ENCODE measurements at places on chromosomes 13 and 19.

- no peak for DNase-seq
Observed at GRCh38 chr13:28093881-28094280, 6.5 kb downstream of the FLT3 start.

- no peak for DNase-seq
Observed at GRCh38 chr19:2181633-2181997, 17.9 kb downstream of the DOT1L start.

DNA sequence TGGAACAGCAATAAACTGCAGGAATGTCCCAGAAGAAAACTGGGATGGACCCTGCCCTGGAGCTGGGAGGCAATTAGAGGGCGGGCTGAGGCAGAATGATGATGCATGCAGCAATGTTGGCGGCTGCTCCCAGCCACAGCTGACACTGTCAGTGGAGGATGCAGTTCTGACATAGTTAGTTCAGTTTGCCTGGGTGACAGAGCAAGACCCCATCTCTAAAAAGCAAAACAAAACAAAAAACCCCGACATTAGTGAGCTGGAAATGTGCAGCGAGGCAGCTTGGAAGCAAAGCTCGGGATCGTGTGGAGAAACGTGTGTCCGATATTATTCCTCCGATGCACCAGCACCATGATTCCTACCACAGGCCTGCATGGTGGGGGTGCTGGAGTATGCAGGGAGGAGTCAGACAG is 110.1 kb upstream of the UQCRFS1 start:
- DNase-seq, result no peak

DNA sequence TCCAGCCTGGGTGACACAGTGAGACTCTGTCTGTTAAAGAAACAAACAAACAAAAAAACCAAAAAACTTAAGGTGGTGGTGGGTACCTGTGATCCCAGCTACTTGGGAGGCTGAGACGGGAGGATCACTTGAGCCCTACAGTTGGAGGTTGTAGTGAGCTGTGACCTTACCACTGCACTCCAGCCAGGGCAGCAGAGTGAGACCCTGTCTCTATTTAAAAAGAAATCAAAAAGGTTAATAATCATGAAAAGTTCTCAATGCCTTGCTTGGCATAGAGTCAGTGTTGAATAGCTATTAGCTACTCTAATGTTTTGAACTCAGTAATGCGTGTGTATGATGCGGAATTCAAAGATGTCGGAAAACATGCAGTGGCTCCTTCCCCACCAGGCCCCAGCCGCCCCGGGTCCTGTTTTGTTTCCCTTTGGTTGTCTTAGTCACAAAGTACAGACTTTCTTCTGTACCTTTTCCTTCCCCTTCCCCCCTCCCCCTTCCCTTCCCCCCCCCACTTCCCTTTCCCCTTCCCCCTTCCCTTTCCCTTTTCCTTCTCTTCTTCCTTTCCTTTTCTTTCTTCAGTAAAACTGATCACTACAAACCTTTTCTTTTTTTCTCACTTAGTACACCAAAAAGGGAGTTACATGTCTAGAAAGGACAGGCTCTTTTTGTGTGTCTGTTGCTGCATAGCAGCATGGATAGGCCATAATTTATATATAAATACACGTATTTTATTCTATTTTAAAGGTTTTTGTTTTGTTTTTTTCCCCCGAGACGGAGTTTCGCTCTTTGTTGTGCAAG is 35.2 kb downstream of the DNM2 start:
- DNase-seq, result no peak

DNA sequence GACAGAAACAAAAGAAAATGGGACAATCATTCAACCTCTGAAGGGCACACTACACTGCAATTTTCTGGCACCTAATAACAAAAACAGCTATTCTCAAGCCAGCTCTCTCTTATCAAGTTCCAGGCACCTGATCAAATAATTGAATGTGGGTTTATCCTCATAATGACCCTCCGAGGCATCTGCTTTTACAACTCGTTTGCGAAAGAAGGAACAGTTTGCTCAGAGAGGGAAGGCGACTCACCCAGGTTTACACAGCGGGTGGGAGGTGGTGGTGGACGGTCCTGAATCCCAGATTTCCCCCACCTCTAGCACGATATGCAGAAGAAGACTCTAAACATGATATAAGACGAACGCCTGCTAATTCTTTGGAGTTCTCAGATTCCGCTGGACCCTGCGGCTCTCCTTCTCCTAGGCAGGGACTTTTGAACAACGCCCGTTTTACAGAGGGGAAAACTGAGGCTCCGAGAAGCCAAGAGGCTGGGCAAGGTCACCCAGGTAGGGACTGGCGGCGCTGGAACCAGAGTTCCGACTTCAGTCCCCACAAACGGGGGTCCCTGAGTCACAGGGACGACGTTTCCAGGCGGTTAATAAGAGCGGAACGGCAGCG is 641 bp downstream of the SGTA start:
- no peak for DNase-seq

DNA sequence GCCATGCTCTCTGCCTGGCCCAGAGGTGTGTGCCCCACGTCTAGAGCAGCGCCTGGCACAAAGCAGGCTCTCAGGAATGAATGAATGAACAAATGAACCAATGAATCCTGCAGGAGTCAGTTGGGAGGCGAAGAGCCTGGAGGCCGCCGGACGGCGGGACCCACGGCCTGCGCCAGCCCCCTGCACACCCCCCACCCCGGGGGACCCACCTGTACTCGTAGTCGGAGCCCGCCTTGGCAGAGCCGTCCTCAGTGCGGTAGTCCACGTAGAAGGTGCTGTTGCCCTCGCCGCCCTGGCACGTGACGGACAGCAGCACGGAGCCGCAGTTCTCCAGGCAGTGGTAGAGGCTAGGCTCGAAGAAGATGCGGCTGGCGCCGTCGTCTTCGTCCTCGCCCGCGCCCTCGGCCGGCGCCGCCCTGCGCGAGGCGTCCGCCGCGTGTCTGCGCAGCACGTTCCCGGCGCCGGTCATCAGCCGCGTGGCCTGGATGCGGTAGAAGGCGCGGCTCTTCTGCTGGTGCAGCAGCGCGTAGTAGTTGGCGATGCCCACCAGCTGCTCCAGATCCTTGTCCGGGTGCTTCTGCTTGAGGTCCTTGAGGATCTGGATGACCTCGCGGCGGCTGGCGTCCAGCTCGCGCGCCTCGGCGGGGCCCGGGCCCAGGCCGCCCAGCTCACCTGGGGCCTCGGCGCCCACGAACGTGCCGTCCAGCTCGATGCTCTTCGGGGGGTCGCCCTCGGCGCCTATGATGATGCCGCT is 14.8 kb downstream of the SLC8A2 start:
- no peak for DNase-seq

DNA sequence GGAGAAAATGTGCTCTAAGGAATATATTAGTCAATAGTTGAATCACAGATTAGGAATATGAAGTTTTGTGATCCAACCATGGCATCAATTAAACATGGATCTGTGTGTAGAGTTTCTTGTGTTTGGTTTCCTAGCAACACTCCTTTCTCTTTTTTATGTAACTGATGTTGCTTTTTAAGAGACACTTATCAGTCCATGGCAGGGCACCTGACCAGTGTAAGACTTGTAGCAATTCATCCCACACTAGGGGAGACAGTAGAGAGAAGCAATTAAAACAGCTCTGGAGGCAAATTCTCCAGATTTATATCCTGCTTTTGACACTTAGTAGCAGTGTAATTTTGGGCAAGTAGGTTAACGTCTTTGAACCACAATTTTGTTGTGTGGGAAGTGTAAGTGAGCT is 1229.0 kb downstream of the PCDH9 start:
- DNase-seq, result no peak

DNA sequence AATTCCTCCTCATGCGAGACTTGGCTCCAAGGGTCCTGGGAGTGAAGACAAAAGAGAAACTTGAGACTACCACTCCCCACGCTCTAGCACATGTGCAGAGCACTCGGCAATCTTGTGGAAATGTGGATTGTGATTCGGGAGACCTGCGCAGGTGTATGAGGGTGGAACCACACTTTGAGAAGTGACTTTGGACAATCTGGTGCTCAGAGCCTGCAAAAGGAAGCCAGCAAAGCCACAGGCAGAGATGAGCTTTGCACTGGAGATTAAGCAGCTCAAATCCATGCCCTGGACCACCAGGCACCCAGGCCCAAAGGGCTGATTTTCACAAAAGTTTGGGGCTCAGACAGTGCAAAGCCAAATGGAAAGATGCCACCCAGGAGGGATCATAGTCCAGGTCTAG is 162.5 kb upstream of the TSHZ3 start:
- no peak for DNase-seq

DNA sequence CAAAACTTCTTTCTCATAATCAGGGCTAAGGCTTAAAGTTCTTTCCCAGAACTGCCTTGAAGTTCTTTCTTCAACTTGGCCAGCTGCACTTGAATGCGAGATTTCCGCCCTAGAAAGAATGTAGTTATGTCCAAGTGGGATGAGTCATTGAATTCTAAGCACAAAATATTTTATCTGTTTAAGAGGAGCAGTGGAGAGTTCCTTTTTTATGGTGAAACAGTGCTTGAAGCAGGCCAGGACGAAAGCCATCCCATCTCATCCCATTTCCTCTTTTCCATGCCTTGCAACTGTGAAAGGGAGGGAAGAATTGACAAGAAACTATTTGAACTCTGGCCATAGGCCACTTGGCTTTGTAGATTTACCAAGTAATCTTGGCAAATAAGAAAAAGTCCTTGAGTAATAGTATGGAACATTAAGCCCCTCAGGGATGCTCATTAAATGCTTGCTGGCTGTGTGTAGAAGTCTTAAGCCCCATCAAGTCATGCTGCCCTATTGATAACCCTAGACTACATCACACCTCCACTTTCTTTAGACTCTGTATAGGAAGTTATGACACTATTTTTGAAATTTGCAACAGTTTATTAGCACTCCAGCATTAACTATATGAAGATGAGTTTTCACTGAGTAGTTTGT is 174.5 kb downstream of the KCTD12 start:
- DNase-seq, result no peak

- no peak for DNase-seq
Observed at GRCh38 chr13:90866006-90866405, 481.5 kb upstream of the MIR17HG start.

DNA sequence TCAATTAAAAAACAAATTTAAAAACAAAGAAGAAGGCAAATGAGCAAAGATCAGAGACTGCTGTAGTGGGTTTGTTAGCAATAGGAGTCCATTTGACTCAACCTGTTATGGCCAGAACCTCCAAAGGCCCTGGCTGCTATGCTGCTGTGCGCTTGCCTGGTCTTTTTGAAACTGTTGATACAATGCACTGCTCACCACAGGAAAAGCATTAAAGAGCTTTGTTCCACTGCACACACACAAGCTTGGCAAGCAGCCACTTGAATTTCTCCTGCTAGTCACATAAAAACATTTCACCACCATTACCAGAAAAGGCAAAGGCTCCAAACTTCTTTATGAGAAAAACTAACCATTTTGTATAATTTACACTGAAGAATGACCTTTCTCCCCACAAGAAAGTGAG is 132.2 kb downstream of the FREM2 start:
- no peak for DNase-seq

DNA sequence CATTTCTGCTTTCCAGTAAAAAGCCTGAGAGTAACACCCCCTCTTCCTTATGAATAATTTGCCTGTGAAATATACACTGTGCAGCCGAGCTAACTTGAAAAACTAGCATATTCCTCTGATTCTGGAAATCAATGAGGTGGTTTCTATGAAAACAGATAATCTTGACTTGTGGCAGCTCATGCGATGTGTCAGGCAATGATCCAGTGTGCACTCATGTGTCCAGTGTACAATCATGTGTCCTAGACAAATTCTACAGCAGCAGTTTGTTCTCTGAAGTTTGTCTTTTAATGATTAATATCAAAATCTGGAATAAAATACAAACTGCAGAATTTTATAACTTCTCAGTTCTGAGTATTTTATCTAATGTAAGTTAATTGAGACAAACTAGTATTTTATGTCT is 2213.9 kb upstream of the PCDH20 start:
- no peak for DNase-seq

DNA sequence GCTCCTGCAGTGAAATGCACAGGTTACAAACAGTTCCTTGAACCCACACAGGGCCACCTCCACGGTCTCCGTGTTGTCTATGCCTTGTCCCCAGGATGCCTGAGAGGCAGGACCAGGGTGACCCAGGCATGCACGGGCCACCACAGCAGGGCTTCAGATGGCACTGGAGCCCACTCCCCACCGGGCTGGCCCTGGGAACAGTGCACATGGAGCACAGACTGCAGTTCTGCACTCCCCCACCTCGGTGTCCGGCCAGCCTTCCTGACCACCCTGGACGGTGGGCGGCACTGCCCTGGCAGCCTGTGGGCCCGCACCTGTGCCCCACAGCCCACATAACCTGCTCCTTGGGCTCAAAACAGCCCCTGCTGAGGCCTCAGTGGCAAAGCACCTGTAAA is 14.3 kb upstream of the SLC35E1 start:
- no peak for DNase-seq

GRCh38 chr13:63838366-63839110 is 2422.9 kb upstream of the PCDH20 start:
- DNase-seq, result no peak

DNA sequence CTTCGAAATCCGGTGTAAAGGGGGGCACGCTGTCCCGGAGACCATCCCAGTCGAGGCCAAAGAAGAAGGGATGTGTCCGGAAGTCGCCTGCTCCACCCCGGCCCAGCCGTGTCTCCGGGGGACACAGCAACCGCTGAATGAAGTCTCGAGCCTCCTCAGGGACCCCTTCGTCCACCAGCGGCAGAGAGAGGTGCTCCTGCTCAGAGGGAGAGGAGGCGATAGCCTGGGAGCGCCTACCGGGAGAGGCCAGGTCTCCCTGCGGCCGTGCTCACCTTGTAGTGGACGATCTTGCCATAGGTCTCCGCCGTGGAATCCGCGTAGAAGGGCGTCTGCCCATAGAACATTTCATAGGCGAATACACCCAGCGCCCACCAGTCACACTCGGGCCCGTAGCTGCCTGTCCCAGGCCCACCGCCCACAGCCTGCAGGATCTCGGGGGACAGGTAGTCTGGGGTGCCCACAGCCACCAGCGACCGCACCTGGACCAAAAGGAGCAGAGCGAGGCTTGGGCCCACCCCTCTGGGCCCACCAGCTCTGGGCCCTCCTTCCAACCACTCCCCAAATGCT is 4.8 kb downstream of the DMPK start:
- DNase-seq, result no peak
